ENCODE measurements at places on chromosomes 11 and 22.

GRCh38 chr22:32692371-32692770 is 109.1 kb upstream of the TIMP3 start:
- DNase-seq: no peak

DNA sequence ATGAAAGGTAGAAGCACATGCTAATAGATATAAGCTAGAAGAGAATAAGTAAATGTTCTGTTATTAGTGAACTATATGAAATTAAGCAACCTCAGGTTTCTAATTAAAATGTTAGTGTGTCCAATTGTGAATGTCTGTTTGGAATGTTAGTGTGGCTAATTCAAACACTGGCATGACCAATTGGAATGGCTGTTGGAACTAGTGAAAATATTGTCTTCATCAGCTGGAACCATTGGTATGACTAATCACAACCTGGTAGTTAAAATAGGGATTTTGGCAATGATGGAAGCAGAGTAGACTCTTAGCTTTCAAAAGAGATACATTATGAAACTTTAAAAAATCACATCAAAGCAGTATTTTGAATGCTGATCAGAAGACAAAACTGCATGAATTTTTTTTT is 66.8 kb downstream of the CYB5R2 start:
- DNase-seq: no peak

GRCh38 chr11:106875013-106875412 is 143.3 kb downstream of the GUCY1A2 start:
- no peak for DNase-seq

GRCh38 chr11:72680624-72681158 is 6.5 kb upstream of the PDE2A start:
- DNase-seq: no peak

- DNase-seq: peak; percentile 78
Measured at GRCh38 chr11:105046898-105047579, 1.9 kb upstream of the CARD16 start.

DNA sequence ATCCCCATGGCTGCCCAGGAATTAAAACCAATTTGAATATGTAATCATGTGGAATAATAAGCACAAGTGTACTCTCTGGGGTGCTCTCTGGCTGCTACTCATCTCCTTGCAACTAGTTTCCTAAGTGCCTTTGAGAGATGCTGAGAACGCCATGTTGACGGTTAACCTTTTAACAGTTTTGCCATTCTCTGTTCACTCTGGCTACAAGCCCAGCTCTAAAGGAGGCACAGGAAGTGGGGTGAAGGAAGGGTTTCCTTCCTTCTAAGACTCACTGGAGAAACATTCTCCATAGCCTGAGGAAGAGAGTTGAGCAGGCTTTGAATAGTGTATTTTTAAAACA is 122.0 kb upstream of the ZC3H12C start:
- DNase-seq: no peak

DNA sequence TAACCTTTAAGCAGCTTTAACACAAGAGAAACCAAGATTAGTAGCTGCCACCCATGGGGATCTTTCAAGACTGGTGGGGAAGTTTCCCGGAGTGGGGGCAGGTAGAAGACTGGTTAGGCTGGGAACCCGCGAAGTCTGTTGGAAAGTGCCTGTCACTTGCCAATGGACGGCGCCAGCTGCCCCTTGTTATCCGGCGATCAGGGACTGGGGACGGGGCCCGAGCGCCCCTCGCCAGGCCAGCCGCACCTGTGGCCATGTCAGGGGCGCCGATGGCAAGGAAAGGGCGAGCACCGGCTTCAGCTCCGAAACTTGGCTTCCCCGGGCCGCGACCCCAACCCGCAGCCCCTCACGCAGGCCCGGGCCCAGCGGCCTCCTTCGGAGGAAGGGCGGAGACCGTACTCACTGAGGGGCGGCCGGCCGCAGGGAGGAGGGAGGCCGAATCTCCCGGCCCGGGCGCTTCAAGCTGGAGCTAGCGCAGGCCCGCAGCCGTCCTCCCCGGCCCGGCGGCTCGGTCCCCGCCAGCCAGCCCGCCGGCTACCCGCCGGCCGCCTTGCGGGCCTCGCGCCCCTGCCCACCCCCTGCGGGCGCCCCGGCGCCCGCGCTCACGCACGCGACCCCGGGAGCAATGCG is 539 bp downstream of the EIF4ENIF1 start:
- DNase-seq: peak; percentile 66

GRCh38 chr11:84719935-84720577 is 907.1 kb downstream of the DLG2 start:
- peak; percentile 4 for DNase-seq
